ENCODE measurements at places on chromosomes 7 and 10. TPM values are rescaled to one million over a fixed set of nuclear protein-coding genes. Genes with fewer than 3 reads are reported as not detected.
A peak's percentile ranks its signal among the peaks of the same experiment; 100 is the strongest.

Gene AGAP9
- total RNA-seq: 21.8 TPM

DNA sequence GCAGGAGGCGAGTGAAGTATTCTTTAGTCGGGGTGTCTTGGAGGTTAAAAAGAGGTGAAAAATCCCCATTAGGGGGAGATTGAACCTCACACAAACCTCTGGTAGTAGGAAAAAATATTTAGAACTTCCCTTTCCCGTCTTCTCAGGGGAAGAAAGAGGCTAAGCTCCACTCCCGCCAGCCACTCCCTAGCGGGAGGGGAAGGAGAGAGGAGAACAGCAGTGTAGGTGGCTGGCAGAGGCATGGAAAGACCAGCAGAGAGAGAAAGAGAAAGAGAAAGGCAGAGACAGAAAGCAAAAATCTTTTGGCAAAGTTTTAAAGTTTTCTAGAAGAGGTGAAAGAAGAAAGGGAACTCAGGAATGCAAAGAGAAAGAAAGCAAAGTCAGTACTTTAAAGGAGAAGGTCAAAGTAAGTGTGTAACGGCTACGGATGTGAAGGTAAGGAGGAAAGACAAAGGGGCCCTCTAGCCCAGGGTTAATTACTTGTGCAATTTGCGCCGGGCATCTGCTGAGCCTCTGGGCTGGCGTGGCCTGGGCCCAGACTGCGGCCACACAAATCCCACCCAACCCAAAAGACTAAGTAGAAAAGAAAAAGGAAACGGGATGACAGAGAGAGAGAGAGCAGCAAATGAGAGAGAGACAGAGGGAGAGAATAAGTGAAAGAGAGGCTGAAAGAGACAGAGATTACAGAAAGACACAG lies 72.3 kb upstream of the ZNF746 start:
- H3K4me3 ChIP-seq: no peak overlapping the region
- peaks cover 3% of the 10 kb centered on the region for H3K36me3 ChIP-seq
- no peak for DNase-seq

Gene PKD2L1
- 0.71 TPM for total RNA-seq

DNA sequence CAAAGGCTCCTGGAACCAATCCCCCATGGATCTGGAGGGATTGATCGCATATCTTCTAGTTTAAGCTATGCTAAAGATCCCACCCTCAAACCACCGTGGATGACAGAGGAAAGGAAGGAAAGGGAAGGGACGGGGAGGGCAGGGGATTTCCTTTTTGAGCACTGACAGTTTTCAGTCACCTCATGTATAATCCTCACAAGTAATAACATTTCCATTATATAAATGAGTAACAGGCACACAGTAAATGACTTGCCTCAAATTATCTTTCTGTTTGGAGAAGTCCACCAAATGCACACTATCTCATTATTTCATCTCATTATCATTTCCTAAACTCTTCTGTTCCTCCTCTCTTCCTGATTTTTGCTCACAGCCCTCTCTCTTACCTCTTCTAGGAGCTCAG lies 127.1 kb upstream of the AOAH start:
- no peak overlapping the region for H3K4me3 ChIP-seq
- H3K4me1 ChIP-seq: no peaks in the 10 kb centered on the region
- DNase-seq: no peak
- no peaks in the 10 kb centered on the region for H3K27me3 ChIP-seq
- H3K27ac ChIP-seq: no peak overlapping the region

Gene VSIR
- total RNA-seq: 91.8 TPM

DNA sequence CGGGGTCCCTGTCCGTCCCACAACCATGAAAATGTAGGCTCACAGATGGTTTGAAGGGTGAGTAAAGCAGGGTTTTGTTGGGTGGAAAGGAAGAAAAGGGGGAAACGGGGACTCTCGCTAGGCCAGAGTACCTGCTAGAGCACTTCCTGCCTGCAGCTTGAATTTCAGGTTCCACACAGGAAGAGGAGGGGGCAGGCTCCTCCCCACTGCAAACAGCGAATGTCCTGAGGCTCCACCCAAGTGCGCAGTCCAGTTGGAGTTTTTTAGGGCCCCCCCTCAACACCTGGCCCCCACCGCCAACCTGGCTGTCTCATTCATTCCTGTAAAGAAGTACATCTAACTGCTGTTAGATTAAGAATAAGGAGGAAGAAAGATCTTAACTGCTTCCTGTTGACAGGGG lies 414.7 kb downstream of the SH2D4B start:
- no peaks in the 10 kb centered on the region for H3K4me1 ChIP-seq
- DNase-seq: no peak
- no peak overlapping the region for H3K4me3 ChIP-seq
- H3K27me3 ChIP-seq: no peaks in the 10 kb centered on the region

Gene SUV39H2
- 5.2 TPM for total RNA-seq

Gene EN2
- not detected for total RNA-seq

Gene C10orf62
- 0.29 TPM for total RNA-seq

GRCh38 chr10:49074836-49075682 lies 40.3 kb downstream of the VSTM4 start:
- no peak overlapping the region for H3K4me3 ChIP-seq
- H3K4me1 ChIP-seq: peaks cover 1% of the 10 kb centered on the region
- H3K27me3 ChIP-seq: no peaks in the 10 kb centered on the region
- no peaks in the 10 kb centered on the region for H3K36me3 ChIP-seq
- DNase-seq: no peak

DNA sequence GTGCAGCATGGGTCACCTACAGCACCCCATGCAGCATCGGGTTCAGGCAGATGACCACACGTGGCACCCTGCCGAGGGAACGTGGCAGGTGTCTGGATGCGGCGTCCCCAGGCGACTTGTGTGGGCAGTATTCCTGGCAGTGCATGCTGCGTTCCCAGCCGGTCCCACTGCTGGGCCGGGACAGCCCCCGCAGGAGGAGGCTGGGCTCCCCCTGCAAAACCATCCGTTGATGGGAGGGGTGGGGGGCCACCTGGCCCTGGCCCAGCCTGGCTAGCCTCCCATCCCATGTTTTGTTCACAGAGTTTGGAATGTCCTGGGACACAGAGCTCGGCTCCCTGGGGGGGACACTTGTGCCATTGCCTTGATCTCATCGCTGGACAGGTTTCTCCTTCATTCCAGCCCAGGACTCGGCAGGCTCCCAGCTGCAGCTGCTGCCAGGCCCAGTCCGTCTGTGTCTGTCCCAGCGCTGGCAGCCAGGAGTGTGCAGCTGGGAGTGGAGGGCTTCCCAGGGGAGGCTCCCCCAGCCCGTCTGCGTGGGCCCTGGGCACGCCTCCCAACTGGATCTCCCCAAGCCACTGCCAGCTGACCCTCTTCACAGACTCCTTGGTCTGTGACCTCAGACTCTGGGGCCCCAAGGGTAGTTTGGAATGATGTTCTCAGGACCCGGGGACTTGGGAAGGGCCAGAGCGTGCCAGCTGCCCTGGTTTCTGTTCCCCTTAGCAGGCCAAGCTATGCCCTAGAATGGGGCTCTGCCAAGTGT lies 32.6 kb downstream of the TMEM270 start:
- DNase-seq: peak; percentile 93
- H3K36me3 ChIP-seq: no peaks in the 10 kb centered on the region
- no peak overlapping the region for H3K4me3 ChIP-seq
- no peaks in the 10 kb centered on the region for H3K4me1 ChIP-seq
- no peaks in the 10 kb centered on the region for H3K27me3 ChIP-seq
- peak overlapping the region; percentile 87 for H3K27ac ChIP-seq

GRCh38 chr7:90788052-90788451 lies 191.9 kb downstream of the CDK14 start:
- no peaks in the 10 kb centered on the region for H3K36me3 ChIP-seq
- H3K4me1 ChIP-seq: no peaks in the 10 kb centered on the region
- no peak overlapping the region for H3K27ac ChIP-seq
- H3K4me3 ChIP-seq: no peak overlapping the region
- H3K27me3 ChIP-seq: no peaks in the 10 kb centered on the region

Gene ZKSCAN5
- 7.8 TPM for total RNA-seq

GRCh38 chr10:103231047-103231551 lies 14.6 kb upstream of the RPEL1 start:
- DNase-seq: no peak
- H3K27ac ChIP-seq: peak overlapping the region; percentile 47
- H3K4me1 ChIP-seq: peaks cover 12% of the 10 kb centered on the region
- no peaks in the 10 kb centered on the region for H3K27me3 ChIP-seq

- no peak overlapping the region for H3K4me3 ChIP-seq
- H3K36me3 ChIP-seq: no peaks in the 10 kb centered on the region
- H3K27ac ChIP-seq: no peak overlapping the region
- no peak for DNase-seq
These were observed 131.0 kb upstream of the ZNF804B start for GRCh38 chr7:88628363-88629085.

DNA sequence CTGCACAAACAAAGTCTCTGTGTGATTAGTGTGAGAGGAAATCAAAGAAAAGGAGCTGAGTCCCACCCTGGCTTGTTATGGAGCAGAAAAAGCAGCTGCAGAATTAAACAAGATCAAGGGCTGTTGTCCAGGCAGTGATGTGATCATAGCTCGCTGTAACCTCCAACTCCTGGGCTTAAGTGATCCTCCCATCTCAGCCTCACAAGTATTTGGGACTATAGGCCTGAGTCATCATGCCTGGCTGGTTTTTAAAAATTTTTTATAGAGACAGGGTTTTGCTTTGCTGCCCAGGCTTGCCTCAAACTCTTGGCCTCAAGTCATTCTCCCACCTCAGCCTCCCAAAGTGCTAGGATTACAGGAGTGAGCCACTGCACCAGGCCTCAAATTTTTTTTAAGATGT lies 88.9 kb downstream of the IPMK start:
- no peak overlapping the region for H3K4me3 ChIP-seq
- H3K27me3 ChIP-seq: no peaks in the 10 kb centered on the region
- DNase-seq: no peak
- no peaks in the 10 kb centered on the region for H3K4me1 ChIP-seq

DNA sequence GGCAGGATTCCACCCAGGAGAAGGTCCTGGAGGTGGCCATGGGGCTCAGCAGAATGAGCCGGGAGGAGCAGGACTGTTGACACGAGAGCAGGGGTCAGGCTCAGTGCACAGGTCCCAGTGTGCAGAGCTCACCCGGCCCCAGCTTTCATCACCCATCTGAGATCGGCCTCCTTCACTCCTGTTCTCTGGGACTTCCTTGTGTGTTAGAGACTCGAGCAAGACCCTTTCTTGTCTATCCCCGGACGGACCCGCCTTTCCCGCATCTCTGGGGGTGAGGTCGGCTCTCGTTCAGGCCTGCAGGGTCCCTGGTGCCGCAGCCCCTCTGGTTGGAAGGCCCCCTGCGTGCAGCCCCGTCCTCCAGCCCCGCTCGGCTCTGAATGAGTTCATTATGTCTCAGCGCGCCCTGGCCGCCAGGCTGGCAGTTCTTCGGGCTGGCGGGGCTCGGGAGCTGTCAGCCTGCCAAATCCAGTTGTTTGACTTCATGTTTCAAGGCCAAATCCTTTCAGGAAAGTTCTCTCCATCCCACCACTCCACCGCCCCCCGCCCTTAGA lies 127.9 kb downstream of the LHPP start:
- H3K4me3 ChIP-seq: no peak overlapping the region
- DNase-seq: peak; percentile 60
- H3K27me3 ChIP-seq: no peaks in the 10 kb centered on the region

Gene TLX1
- total RNA-seq: not detected

- no peaks in the 10 kb centered on the region for H3K36me3 ChIP-seq
- H3K27ac ChIP-seq: no peak overlapping the region
- no peak overlapping the region for H3K4me3 ChIP-seq
- no peak for DNase-seq
- H3K27me3 ChIP-seq: no peaks in the 10 kb centered on the region
These were observed 684.0 kb upstream of the FOXK1 start for GRCh38 chr7:3998060-3998459.

Gene CCL26
- 1.9 TPM for total RNA-seq

DNA sequence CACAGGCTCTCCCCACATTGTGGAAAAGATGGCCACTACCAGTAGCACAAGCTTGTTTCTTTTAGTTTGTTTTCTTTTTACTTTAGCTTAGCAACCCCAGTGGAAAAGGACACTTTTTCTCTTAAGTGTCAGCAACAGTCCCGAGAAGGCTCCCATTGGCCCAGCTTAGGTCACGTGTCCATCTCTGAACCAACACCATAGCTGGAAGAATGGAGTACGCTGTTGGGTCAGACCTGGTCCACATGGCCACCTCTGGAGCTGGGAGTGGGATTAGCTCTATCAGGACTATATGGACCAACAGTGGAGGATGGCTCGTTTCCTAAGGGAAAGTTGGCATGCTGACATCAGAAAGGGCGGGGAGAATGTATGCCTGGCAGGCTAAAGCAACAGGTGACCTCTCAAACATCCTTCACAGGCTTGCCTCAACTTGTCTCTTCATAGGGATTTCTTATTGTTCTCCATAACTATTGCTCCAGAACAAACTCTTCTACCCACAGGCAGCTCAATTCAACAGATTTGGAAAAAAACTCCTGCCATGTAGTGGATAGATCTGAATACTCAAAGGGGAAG lies 27.6 kb upstream of the NEUROG3 start:
- no peaks in the 10 kb centered on the region for H3K4me1 ChIP-seq
- H3K27ac ChIP-seq: no peak overlapping the region
- H3K27me3 ChIP-seq: peaks cover 3% of the 10 kb centered on the region

Gene GDF2
- not detected for total RNA-seq

- H3K36me3 ChIP-seq: no peaks in the 10 kb centered on the region
- no peak overlapping the region for H3K27ac ChIP-seq
- H3K4me1 ChIP-seq: no peaks in the 10 kb centered on the region
- H3K4me3 ChIP-seq: no peak overlapping the region
- H3K27me3 ChIP-seq: no peaks in the 10 kb centered on the region
These were observed 20.5 kb upstream of the GNAI1 start for GRCh38 chr7:80114159-80114558.

Gene ITIH2
- 0.10 TPM for total RNA-seq

Gene PRSS37
- not detected for total RNA-seq

- no peaks in the 10 kb centered on the region for H3K36me3 ChIP-seq
- H3K27ac ChIP-seq: no peak overlapping the region
- no peaks in the 10 kb centered on the region for H3K4me1 ChIP-seq
- no peaks in the 10 kb centered on the region for H3K27me3 ChIP-seq
- H3K4me3 ChIP-seq: no peak overlapping the region
These were observed 169.3 kb upstream of the MALRD1 start for GRCh38 chr10:18879284-18879683.

Gene TAS2R5
- total RNA-seq: 5.0 TPM

DNA sequence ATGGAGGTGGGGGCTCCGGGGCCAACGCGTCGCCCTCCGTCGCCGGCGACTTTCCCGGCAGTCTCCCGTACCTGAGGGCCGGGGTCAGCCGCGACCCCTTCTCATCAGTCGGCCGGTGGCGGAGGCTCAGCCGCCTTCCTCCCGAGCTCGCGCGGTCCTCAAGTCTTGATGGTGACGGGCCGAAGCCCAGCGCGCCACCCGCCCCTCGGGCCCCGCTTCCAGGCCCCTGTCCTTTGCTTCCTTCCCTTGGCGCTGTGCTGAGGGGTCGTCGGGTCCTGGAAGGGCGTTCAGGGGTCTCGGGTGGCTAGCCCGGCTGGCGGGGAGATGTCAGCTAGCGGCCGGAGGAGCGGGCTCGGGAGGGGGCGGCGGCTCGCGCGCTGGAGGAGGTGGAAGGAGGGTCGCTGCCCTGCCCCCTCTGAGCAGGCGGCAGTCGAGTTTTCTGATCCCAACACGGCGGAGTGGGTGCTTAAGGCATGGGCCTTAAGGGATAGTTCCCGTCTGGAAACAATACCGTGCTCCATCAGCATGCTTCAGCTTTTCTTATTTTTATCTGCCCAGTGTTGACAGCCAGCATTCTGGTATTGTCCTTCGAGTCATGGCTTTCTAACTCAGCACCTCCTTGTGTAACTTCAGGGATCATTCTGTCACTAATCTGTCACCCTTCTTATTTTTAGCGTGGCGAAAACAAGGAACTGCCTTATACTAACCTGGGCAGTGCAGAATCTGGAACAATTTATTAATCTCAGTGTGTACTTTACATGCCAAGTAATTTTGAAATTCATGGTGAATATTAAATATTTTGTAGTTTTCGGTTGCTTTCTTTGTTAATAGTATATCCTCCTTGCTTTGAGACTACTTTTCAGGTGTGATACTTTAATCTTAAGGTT lies 748 bp downstream of the PHTF2 start:
- H3K27ac ChIP-seq: peak overlapping the region; percentile 79
- no peaks in the 10 kb centered on the region for H3K36me3 ChIP-seq
- H3K4me1 ChIP-seq: no peaks in the 10 kb centered on the region
- DNase-seq: peak; percentile 83
- H3K4me3 ChIP-seq: peak overlapping the region; percentile 81

Gene FAM237B
- total RNA-seq: not detected

Measured in aorta (tissue), 5 donors.